Suppressor macrophage treated with lipopolysaccharide for 1 hour (primary cell): ENCODE measurements at places on chromosomes 7 and 10.

DNA sequence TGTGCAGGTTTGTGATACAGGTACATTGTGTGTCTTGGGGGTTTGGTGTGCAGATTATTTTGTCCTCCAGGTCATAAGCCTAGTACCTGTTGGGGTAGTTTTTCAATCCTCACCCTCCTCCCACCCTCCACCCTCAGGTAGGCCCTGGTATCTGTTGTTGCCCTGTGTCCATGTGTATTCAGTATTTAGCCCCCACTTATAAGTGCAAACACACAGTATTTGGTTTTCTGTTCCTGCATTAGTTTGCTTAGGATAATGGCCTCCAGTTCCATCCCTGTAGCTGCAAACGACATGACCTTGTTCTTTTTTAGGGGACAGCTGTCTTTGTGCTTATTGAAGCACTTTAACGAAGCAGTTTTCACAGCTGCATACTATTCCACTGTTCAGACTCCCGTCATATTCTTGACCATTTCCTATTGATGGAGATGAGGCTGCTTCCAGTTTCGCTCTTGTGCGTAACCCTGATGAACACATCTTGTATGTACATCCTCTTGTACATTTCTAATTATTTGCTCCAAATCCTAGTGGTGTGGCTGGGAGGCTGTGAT, 47.4 kb downstream of the LHPP start:
- no peak for DNase-seq

DNA sequence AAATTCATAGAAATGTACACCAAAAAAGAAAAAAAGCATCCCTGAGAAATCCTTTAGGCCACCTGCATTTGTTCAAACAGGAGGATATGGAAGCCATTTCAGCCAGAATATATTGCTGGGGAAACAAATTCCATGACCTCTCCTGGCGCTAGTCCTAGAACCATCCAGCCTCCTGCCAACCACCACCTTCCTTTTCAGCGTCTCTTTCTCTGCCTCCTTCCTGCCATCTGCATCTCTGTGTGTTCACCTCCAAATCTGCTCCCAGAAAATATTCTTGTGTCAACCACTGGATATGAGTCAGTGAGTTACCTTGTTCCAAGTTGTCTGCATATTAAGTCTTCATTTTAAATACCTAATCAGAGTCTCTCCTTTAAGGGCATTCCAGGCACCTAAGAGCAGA, 50.6 kb upstream of the NPY start:
- no peak for DNase-seq

GRCh38 chr7:3431306-3431705, 130.3 kb downstream of the SDK1 start:
- no peak for DNase-seq

- DNase-seq, result no peak
Measured at GRCh38 chr10:94299417-94299816, 63.3 kb downstream of the NOC3L start.

DNA sequence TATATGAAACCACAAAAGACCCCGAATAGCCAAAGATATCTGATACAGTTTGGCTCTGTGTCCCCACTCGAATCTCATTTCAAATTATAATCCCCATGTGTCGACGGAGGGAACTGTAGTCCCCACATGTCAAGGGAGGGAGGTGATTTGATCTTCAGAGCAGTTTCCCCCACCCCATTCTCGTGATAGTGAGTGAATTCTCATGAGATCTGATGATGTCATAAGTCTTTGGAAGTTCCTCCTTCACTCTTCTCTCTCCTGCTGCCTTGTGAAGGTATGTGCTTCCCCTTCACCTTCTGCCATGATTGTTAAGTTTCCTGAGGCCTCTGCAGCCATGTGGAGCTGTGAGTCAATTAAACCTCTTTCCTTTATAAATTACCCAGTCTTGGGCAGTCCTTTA, 13.0 kb downstream of the ELAPOR2 start:
- no peak for DNase-seq

- no peak for DNase-seq
Measured at GRCh38 chr10:69988094-69988493, 64.6 kb upstream of the MACROH2A2 start.

DNA sequence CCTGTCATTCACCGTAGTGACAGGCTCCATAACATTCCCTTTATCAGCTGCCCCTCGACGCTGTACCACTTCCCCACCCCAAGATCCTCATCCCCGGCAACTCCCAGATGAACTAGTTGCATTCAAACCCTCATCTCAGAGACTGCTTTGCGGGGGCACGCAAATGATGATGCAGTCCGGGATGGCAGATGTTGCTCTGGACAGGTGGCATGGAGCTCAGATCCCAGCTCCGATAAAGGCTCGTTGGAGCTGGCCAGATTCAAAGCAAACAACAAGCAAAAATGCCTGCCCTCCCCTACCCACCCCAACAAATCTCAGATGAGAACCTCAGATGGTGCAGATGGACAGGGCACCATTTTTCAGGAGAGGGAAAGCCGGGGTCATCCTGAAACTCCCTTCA, 46.7 kb downstream of the CARD11 start:
- no peak for DNase-seq

DNA sequence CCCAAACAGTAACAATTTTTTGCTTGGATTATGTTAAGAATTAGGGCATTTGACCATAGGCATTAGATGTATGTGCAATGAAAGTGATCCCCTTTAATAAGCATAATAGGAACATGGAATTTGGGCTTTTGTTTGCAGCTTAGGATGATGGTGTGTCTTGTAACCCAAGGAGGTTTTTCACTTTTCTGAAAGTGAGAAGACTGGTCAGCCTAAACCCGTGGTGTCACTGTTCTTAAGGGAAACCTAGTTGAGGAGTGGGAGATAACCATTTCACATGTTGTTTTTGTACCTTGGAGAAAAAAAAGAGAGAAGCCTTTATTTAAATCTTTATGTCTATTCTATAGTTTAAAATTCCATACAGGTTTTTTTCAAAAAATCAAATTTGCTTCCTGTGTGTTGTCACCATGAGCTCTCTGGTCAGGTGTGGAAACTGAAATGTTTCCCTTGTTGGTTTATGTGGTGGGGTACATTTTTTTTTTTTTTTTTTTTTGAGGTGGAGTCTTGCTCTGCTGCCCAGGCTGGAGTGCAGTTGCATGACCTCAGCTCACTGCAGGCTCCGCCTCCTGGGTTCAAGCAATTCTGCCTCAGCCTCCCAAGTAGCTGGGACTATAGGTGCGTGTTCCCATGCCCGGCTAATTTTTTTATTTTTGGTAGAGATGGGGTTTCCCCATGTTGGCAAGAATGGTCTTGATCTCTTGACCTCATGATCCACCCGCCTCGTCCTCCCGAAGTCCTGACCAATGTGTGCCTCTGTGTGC, 7.7 kb downstream of the CCM2 start:
- no peak for DNase-seq

DNA sequence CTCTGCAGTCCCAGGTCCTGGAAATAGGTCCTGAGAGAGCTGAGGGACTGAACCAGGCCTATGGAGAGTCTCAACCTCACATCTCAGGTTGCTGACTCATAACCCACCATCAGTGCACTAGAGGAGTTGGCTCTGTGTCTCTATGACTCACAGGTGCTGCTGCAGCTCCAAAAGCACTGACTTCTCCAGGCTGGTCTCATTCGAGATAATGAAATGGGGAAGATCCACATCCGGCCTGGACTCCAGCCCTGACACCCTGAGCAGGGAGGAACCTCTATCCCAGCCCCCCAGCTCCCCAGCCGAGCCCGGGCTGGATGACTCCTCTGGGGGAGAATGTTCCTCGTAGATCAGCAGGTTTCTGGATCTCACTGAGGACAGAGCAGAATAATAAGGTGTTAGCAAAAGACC, 35.5 kb upstream of the DGKI start:
- DNase-seq, result no peak

- DNase-seq, result peak; percentile 74
Measured at GRCh38 chr7:22728401-22729029, 1.5 kb downstream of the IL6 start.

DNA sequence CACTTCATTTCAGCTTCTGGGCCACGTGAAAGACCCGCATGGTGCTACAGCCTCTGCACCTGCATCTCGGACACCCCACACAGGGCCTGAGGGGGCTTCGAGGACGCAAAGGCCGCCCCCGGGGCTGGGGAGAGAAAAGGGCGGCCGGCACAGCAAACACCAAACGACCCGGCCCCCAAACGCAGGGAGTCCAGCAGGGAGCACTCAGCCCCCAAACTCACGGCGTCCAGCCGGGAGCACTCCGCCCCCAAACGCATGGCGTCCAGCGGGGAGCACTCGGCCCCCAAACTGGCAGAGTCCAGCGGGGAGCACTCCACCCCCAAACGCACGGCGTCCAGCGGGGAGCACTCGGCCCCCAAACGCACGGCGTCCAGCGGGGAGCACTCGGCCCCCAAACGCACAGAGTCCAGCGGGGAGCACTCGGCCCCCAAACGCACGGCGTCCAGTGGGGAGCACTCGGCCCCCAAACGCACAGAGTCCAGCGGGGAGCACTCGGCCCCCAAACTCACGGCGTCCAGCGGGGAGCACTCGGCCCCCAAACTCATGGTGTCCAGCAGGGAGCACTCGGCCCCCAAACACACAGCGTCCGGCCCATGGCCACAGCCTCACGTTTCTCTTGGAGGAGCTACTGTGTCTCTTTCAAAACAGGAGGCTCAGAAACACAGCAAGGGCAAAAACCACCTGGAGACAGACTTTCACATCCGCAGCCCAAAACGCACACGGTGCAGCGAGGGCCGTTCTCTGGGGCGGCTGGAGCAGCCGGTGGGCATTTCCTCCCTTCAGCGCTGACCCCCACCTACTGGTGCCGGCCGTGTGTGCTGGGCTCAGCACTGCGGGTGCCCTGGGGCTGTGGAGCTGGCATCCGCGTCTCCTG, 27.0 kb upstream of the UTF1 start:
- DNase-seq, result no peak

GRCh38 chr10:11074536-11075267, 57.0 kb downstream of the CELF2 start:
- no peak for DNase-seq

DNA sequence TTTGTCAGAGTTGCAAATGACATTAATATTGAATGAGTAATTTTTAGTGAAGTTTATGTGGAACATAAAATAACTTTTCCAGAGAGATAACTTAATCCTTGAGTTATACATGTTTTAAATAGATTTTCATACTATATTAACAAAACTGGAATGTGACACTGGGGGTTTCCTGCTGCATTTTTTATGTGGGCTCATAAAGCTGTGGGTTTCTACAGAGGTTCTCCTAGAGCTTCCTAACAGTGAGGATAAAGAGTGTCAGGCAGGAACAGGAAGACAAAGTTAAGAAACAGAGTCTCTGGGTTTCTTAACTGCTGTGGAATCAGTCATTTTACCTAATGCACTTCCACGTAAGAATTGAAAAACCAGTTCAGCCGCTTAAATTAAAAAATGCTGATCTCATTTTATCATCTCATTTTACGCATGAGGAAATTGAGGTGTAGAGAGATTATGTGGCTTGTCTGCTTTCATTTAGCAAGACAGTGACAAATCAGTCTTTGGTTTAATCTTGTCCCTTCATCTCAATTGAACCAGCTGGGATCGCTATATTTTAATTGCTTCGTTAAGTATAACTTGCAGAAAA, 5.0 kb downstream of the CD36 start:
- DNase-seq, result peak; percentile 27

GRCh38 chr10:44935966-44936295, 23.7 kb upstream of the RASSF4 start:
- no peak for DNase-seq

- no peak for DNase-seq
Measured at GRCh38 chr10:21464134-21464533, 61.3 kb downstream of the SKIDA1 start.

GRCh38 chr7:38105874-38106483, 72.1 kb upstream of the STARD3NL start:
- DNase-seq, result peak; percentile 69

DNA sequence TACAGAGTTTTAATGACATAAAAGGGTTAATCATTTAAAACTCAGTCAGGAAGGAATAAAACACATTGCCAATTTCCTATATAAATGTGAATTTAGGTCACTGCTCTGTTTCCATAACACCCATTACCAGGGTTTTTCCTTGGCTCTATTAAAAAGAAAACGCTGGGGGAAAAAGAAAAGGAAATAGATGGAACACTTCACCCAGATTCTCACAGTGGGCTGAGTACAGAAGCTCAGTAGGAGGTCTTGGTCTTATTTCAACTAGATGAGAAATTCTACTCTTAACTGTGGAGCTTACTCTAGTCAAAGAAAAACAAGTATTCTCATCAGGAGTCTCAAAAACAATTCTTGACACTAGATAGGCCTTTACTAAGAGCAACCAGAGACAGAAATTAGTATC, 36.5 kb downstream of the GLUD1 start:
- no peak for DNase-seq
